ENCODE measurements at places on chromosomes 7 and 10. TPM values are rescaled to one million over a fixed set of nuclear protein-coding genes. Genes with fewer than 3 reads are reported as not detected.

The GIMAP6 gene
- not detected for total RNA-seq

The HDAC9 gene
- 0.27 TPM for total RNA-seq

The CLDN3 gene
- 2.8 TPM for total RNA-seq

The COA1 gene
- total RNA-seq = 94.5 TPM

The ANKRD30A gene
- total RNA-seq = 0.31 TPM

The TEX36 gene
- total RNA-seq = not detected

The UNC5B gene
- total RNA-seq = 1.8 TPM

The GPC2 gene
- 0.84 TPM for total RNA-seq

The FMC1 gene
- 39.0 TPM for total RNA-seq

The CYP17A1 gene
- not detected for total RNA-seq

The MEOX2 gene
- total RNA-seq = not detected

The AKR1C3 gene
- total RNA-seq = 1,261 TPM

The CDNF gene
- total RNA-seq = 1.3 TPM

The CRHR2 gene
- total RNA-seq = not detected

The FBXL13 gene
- total RNA-seq = 0.26 TPM

The TMEM178B gene
- total RNA-seq = 1.5 TPM

The ZRANB1 gene
- total RNA-seq = 8.9 TPM

The LRIT1 gene
- total RNA-seq = not detected

The MYH16 gene
- 0.32 TPM for total RNA-seq

The CACNA2D1 gene
- 10.2 TPM for total RNA-seq

The CALML3 gene
- total RNA-seq = not detected

The PDE6C gene
- total RNA-seq = not detected

The DNTT gene
- total RNA-seq = not detected

The ELOVL3 gene
- 0.28 TPM for total RNA-seq

The UTF1 gene
- total RNA-seq = not detected

The INA gene
- total RNA-seq = 23.3 TPM

The SUN3 gene
- total RNA-seq = not detected

The CLCN1 gene
- total RNA-seq = not detected

The MSMB gene
- not detected for total RNA-seq

The IL15RA gene
- 3.0 TPM for total RNA-seq

The MSS51 gene
- total RNA-seq = 0.26 TPM

The MMRN2 gene
- total RNA-seq = 1.2 TPM

The RNF133 gene
- not detected for total RNA-seq

The CTTNBP2 gene
- 0.33 TPM for total RNA-seq

The GARIN1A gene
- 0.73 TPM for total RNA-seq

The NEUROG3 gene
- not detected for total RNA-seq

The ADGRA1 gene
- 0.24 TPM for total RNA-seq

The SPDYE3 gene
- total RNA-seq = not detected

The CLIP2 gene
- 11.7 TPM for total RNA-seq

The GATA3 gene
- 3.9 TPM for total RNA-seq

The AKR1D1 gene
- total RNA-seq = 0.18 TPM

The SH2B2 gene
- 3.6 TPM for total RNA-seq
